ENCODE measurements at places on chromosomes 1 and 21.

- no peak for DNase-seq
Observed at GRCh38 chr1:226344441-226345259, 35.7 kb upstream of the LIN9 start.

GRCh38 chr1:204087893-204088528, 15.1 kb downstream of the SOX13 start:
- no peak for DNase-seq

- DNase-seq = no peak
Observed at GRCh38 chr21:28156590-28156989, 836.1 kb downstream of the LTN1 start.

GRCh38 chr1:182301467-182302198, 90.0 kb downstream of the GLUL start:
- DNase-seq = peak; percentile 49

DNA sequence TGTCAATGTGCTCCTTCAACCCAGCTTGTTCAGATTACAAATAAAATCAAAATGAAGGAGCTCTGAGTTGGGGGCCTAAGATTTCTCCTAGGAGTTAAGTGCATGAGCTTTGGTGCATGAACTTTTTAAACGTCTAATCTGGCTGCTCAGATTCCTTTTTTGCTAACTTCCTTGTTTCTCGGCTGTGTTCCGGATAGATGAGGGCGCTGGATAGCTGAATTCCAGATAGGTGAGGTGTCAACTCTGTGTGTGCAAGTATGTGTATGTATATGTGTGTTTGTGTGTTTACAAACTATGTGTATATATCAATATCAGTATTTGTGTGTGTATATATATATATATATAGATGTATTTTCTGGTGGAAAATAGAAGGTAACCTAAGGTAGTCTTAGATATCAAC, 37.5 kb upstream of the RCAN3 start:
- no peak for DNase-seq

All from neural progenitor cell (in vitro differentiated cells).